Stimulated activated CD8-positive, alpha-beta memory T cell treated with anti-CD3 and anti-CD28 coated beads, Interleukin-2, amount 100 ng/mL, for 48 hours (primary cell): ENCODE measurements at places on chromosomes 3 and 15.

- no peak for DNase-seq
Measured at GRCh38 chr3:132535575-132536441, 61.3 kb upstream of the ACKR4 start.

DNA sequence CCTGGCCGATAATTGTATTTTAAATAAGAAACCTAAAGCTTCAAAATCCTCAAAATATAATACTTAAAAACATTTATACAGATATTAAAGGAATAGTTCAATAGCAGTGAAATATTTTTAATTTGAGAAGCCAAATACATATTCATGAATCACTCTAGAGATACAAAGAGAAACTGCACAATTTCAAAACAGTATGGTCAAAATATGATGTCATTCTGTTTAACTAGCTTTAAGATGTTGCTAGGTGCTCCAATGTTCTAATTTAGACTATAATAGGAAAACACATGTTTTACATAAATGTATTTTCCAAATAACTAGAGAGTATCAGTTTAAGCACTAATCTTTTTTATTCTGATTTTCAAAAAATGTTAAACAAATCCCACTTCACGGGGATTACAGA lies 10.3 kb upstream of the NRROS start:
- DNase-seq, result no peak

DNA sequence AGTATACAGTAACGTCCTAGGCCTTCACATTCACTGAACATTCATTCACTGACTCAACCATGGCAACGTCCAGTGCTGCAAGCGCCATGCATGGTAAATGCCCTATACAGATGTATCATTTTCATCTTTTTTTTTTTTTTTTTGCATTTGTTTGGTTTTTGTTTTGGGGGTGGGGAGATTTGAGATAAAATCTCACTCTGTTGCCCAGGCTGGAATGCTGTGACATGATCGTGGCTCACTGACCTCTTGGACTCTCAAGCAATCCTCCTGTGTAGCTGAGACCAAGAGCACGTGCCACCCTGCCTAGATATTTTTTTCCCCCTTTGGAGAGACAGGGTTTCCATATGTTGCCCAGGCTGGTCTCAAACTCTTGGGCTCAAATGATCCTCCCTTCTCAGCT lies 37.4 kb downstream of the SUSD5 start:
- DNase-seq, result no peak

- DNase-seq, result no peak
Measured at GRCh38 chr3:123658852-123659206, 74.0 kb upstream of the HACD2 start.

DNA sequence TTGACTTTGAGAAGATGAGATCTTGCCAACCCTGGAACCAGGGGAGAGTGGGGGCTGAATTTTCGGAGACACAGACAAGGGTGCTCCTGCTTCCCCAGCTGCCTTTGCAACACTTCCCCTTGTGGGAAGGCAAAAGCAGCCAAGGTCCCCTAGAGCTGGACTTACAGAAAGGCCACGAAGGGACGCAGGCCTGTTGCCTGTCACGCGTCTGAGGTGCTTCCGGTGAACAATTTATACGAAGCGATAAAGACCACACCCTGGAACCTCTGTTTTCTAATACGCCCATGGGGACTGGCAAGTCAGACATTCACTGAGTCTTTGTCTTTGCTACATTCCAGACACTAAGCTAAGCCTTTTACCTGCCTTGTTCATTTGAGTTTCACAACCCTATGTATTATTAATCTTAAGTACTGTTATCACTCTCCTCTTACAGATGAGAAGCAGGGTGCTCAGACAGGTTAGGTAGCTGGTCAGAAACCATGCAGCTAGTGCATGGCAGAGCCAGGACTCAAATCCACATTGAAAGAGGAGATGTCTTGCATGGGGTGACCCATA lies 13.2 kb downstream of the MEGF11 start:
- DNase-seq, result no peak

- DNase-seq, result no peak
Measured at GRCh38 chr3:66106788-66107187, 68.1 kb upstream of the MAGI1 start.

- no peak for DNase-seq
Measured at GRCh38 chr3:5058471-5058951, 63.6 kb upstream of the ARL8B start.

- DNase-seq, result no peak
Measured at GRCh38 chr3:72191209-72191960, 406.4 kb upstream of the PROK2 start.

GRCh38 chr3:57983734-57984518 lies 24.3 kb upstream of the FLNB start:
- peak; percentile 8 for DNase-seq

GRCh38 chr15:60999771-61000170 lies 229.3 kb downstream of the RORA start:
- no peak for DNase-seq

DNA sequence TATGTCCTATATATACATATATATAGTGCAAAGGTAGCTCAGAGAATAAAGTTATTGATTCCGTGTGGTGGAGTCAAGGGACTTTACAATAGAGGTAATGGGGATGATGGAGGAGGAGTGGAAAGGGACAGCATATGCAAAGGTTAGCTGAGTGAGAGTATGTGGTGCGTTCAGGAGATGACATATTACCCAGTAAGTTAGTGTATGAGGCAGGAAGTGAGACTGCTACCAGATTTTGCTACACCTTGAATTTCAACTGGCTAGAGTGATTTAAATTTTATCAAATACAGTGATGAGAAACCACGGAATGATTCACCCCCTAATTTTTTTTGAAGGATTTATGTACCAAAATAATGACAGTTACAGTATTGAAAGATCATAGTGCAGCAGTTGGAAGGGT lies 2.8 kb downstream of the ACTL6A start:
- no peak for DNase-seq

DNA sequence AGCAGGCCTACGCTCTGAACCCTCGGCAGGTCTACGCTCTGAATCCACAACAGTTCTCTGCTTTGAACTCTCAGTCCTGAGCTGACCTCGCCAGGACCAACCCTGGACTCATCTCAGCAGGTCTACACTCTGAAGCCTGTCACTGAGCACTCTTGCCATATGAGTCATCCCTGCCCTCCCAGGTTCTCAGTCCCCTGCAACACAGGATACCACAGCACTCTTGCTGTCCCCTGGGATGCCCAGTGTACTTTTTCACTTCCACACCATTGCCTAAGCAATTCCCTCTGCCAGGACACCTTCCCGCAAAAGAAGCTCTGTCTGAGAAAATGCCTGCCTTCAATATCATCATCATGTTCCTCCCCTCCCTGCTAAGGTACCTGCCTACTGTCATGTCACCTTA lies 42.0 kb downstream of the NUP210 start:
- DNase-seq, result no peak

DNA sequence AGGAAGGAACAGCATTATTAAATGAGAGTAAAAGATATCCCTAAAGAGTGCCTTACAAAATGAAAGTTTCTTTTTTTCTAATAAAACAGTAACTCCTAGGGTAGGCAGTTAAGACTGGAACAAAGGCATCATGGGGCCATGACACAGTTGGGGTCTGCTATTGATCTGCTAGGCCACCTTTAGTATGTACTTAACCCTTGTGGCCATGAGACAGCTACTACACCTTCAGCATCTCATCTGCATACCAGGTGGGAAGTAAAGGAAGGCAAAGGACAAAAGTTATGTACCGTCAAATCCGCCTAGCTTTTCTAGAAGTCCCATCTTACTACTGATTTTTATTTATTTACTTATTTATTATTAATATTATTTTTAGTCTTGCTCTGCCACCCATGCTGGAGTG lies 93.8 kb upstream of the FHIT start:
- no peak for DNase-seq

DNA sequence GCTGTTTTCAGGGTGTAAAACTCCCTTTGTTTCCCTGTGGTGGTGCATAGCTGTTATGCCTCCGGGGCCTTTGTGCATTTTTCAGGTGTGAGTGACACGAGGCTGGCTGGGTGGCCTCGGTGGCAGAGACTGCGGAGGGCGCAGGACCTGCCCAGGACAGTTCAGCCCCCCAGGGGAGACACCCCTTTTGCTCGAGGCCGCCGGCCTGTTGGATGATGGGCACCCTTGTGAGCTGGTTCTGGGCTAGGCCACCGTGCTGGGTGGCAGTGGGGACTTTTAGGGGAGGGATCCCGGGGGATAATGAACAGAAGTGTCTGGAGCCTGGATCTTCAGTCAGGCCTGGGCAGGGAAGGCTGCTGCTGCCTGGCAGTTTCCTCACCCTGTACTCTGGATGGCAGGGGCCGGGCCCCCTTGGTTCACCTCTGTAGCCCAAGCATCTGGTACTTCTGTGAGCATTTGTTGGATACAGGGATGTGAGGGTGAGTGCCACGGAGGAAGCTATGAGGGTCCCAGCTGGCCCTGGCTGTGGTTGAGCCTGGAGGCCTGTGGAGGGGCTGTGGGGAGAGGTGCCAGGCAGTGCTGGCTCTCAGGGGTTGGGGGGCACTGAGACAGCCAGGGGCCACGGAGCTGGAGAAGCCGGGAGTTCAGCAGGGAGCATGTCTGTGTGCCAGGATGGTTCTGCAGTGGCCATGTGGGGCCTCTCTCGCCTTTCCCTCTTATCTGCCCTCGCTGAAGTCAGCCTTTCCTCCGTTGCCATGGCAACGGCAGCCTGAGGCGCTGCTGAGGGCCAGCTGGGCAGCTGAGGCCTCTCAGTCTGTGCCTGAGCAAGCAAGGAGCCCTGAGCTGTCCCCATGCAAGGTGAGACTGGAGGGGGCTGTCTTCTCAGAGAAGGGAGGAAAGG lies 49.0 kb downstream of the KY start:
- DNase-seq, result no peak

DNA sequence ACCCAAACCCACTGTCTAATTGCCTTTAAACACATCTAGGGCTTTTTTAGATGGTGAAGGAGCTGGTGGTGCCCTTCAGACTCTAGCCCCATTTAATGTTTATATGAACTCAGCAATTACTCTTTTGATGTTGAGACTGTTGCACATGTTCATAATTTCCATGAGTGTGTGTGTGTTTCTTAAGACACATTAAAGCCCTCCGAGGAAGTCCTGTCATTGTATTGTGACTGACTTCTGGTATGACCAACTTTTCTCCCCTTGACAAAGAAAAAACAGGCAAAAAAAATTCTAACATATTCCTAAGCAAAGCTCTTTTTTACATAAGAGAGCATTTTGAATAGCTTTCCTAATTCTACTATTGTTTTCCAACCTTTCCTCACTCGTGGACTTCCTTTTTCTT lies 91.6 kb downstream of the FLNB start:
- DNase-seq, result no peak

- no peak for DNase-seq
Measured at GRCh38 chr3:135237371-135238143, 442.5 kb downstream of the EPHB1 start.

- no peak for DNase-seq
Measured at GRCh38 chr15:35929740-35930444, 383.9 kb upstream of the DPH6 start.

DNA sequence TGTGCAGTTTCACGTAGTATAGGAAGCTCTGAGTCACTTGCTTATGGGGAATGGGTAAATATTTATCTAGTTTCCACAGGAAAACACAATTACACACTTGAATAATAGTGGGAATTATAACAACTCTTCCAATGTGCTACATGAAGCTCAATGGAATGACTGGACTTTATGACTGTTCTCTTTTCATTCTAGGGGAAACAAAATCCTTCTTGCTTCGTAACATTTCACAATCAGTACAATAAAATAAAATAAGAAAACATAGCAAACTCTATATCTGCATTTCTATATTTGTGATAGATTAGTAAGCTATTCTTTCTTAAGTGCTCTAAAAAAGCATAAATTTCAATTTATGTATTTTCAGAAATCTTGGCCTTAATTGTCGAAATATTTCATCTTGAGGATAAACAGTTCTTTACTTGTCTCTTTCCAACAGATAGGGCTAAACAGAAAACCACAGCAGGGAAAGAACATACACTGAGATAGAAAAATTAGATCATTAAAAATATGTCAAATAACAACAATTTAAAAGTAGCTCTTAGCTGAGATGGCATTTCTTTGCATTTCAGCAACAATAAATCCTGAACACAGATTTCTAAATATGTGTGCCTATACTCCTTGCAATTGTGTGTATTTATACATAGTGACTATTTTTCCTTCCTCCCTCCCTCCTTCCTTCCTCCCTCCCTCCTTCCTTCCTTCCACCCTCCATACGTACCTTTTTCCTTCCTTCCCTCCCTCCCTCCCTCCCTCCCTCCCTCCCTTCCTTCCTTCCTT lies 395.5 kb upstream of the KCNMB2 start:
- DNase-seq, result no peak

DNA sequence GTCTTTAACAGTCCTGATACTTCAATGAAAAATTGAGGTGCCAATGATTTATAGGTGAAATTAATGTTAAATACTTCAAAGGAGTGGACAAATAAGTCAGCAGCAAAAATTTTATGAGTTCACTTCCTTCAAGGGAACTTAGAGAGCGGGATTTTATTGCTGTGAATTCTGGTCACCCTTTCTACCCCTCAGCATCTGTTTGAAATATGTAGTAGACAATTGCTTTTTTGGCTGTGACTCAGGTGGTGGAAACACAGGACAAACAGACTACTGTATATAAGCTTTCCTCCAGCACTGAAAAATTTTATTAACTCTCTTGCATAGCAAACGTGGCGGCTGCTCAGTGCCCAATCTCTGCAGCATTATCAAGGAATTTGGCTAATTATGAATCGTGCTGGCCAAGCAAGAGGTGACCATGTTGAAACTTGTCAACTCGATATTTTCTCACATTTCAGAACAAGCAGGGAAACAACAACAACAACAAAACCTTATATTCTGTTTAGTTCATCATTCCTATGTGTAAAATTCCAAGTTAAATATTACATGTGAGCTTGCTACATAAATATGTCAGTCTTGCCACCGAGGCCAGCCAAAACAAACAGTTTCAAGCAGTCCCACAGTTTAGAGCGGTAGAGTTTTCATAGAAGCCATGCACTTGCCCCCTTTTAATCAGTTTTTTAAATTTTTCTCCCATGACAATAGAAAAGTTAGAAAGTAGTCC lies 420.2 kb downstream of the FOXP1 start:
- DNase-seq, result no peak

GRCh38 chr15:60476713-60477112 lies 2.2 kb downstream of the ICE2 start:
- DNase-seq, result no peak

DNA sequence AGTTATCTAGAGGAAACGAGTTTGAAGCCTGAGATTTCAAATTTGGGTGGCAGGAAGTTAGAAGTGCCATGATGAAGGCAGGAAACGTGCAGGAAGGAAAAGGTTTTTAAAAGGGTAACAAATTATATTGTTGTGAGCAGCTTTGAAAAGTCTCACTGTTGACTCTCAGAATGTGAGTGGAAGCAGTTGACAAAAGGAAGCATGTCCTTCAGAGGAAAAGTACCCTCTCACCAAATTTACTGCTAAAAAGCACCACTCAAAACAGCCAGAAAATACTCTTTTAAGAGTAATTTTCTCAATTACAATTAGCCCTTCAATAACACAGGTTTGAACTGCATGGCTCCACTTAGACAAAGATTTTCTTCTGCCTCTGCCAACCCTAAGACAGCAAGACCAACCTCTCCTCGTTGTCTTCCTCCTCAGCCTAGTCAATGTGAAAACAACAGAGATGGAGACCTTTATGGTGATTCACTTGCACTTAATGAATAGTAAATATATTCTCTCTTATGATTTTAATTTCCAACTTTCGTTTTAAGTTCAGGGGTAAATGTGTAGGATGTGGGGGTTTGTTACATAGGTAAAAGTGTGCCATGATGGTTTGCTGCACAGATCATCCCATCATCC lies 117.1 kb upstream of the LIPC start:
- no peak for DNase-seq
